Astrocyte (in vitro differentiated cells and primary cell): ENCODE measurements at places on chromosomes 12 and 14.

DNA sequence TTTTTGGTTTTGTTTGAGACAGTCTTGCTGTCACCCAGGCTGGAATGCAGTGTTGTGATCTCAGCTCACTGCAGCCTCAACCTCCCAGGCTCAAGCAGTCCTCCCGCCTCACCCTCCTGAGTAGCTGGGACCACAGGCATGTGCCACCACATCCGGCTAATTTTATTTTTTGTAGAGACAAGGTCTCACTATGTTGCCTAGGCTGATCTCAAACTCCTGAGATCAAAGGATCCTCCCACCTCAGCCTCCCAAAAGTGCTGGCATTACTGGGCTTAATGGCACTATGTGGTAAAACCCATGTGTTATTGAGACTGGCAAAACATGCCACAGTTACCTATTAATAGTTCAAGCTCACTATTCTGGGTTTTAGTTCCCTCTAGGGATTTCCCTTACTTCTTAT is 51.2 kb upstream of the KCNH3 start:
- peak; percentile 36 for DNase-seq

- DNase-seq: no peak
Measured at GRCh38 chr14:97107760-97108159, 310.6 kb downstream of the VRK1 start.

GRCh38 chr12:19248929-19249602 is 119.5 kb downstream of the PLEKHA5 start:
- DNase-seq: no peak

- DNase-seq: no peak
Measured at GRCh38 chr14:78450669-78451318, 280.6 kb downstream of the NRXN3 start.

GRCh38 chr12:131364903-131365820 is 345.7 kb upstream of the SFSWAP start:
- no peak for DNase-seq

DNA sequence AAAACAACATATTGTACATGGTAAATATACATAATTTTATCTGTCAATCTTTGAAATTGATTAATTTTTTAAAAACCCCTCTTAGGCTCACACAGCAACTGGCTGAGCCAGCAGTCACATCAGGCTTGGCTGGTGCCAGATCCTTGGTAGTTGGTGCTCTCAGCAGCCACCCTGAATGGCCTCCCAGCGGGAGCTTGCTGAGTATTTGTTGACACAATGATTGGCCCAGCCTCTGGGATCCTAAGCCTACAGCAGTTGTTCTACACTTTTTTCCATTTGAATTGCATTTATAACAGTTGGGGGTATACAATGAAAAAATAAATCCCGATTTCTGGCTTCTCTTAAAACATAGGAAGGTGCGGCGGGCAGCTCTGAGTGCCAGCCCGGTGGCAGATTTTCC is 11.1 kb downstream of the PRKAB1 start:
- no peak for DNase-seq

GRCh38 chr14:26820572-26820971 is 222.7 kb upstream of the NOVA1 start:
- no peak for DNase-seq
